H7 (cell line): ENCODE measurements at places on chromosomes 12 and 14. TPM values are rescaled to one million over a fixed set of nuclear protein-coding genes. Genes with fewer than 3 reads are reported as not detected.

FAM90A1 gene
- 2.6 and 4.6 TPM in 2 replicates for total RNA-seq

DNA sequence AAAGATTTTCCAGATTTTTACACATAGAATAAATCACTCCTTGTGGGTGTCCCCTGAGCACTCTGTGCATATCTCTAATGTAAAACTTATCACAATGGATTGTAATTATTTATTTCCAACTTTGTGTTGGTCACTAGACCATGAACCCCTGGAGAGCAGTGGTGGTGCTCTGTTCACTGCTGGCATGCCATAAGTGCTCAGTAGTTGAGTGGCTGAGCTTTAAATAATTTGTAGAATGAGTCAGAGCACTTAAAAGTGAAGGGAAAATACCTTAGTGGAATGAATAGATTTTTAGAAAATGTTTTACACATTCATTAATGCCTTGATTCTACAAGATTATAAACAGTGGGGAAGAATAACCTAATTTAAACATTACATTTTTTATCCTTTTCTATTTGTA is 6.3 kb downstream of the MGAT4C start:
- no peak for DNase-seq

CLEC12A gene
- total RNA-seq, result not detected in 2 replicates

GRCh38 chr12:114407842-114408411 is 2.0 kb upstream of the TBX5 start:
- DNase-seq, result peak; percentile 61

BBOF1 gene
- 0.31 and 0.44 TPM in 2 replicates for total RNA-seq

TMEM132D gene
- 13.0 and 15.3 TPM in 2 replicates for total RNA-seq

- DNase-seq, result no peak
Observed at GRCh38 chr12:117044790-117045159, 54.4 kb downstream of the TESC start.

ASIC1 gene
- 0.81 and 1.2 TPM in 2 replicates for total RNA-seq
